ENCODE measurements at places on chromosomes 3 and 15. TPM values are rescaled to one million over a fixed set of nuclear protein-coding genes. Genes with fewer than 3 reads are reported as not detected.

- DNase-seq = peak; percentile 1
These were observed 619.7 kb upstream of the LMCD1 start for GRCh38 chr3:7881946-7882345.

- DNase-seq = no peak
These were observed 2.4 kb upstream of the CXCR6 start for GRCh38 chr3:45940781-45941365.

GRCh38 chr15:41494190-41494921 is 682 bp downstream of the ITPKA start:
- no peak for DNase-seq

- DNase-seq = no peak
These were observed 4.9 kb upstream of the ALAS1 start for GRCh38 chr3:52193065-52193464.

DNA sequence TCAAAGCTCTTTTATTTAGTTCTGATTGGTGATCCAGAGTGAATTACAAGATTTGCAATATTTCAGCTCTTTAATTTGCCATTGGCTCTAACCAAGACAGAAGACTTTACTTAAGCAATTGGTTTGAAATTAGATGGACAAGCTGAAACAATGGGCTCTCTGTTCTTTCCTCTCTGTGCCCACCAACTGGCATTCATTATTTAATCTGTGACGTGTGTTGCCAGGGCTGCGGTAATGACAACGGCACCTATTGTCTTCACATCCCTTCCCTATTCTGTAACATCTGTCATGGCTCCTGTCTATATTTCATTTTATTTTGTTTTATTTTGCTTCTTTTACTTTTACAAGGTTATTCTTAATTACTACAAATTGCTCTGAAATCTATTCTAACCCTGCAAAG is 33.9 kb downstream of the PLD1 start:
- no peak for DNase-seq

DNA sequence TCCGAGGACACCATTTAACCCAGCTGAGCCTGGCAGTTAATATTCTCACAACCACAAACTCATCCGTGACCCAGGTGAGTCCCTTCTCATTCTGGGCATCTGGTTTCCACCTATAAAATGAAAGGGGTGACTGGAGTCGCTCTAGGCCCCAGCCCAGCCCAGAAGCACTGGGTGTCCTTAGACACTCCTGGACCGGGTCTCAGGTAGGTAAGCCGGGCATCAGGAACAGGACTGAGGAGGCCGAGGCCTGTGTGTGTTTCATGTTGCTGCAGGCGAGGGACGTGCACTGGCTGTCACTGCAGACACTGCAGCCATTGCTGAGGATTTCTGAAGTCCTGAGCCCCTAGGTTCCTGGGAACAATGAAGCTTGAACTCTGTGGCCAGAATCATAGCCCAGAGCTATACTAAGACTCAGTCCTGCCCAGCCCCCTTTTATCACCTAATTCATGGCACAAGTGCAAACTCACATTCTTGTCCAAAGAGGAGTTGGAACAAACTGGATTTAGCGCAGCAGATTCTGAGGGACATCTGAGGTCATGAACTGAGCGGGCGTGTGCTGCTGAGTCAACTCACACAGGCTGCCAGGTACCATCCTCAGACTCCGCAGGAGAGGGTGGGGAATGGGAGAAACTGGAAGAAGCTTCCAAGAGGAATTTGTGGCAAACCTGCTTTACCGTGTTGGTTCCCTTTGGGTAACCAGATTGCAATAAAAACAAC is 184.9 kb downstream of the FAM43A start:
- DNase-seq = no peak

DNA sequence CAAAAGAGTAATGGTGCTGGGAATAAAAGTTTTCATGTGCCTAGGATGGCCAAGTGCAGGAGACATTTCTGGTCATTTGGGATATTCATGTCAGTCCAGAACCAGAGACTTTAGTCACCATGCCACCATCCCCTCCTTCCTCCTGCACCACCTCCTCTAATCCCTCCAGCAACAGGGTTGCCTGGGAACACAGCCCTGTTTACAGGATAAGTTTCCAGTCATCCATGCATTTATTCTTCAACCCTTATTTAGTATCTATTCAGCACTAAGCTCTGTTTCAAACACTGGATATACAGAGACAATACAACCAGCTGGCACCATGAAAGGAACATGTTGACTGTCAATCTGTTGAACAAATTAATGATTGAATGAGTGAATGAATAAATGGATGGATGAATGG is 211.7 kb downstream of the CLSTN2 start:
- DNase-seq = no peak

DNA sequence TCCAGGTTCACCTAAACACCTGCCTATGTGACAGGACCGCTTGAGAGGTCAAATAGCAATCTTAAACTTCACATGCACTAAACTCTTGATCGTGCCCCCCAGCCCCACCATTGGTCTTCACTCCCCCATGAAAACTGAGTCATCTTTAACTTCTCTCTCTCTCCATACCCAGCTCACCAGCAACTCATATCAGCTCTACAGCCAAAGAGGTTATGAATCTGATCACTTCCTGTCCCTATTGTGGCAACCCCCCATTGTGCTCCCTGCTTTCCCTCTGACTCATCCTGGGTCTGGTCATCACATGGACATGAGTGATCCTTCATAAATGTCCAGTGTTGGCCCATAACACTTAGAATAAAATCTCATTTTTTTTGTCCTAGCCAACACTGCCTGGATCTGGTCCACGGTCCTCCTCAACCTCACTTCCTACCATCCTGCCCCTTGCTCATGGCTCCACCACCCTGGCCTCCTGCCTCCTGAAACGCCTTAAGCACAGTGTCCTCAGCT is 103.4 kb upstream of the HACD2 start:
- DNase-seq = no peak

GRCh38 chr15:57427367-57427821 is 51.1 kb downstream of the CGNL1 start:
- DNase-seq = no peak

GRCh38 chr3:18099611-18100010 is 325.5 kb downstream of the SATB1 start:
- no peak for DNase-seq

DNA sequence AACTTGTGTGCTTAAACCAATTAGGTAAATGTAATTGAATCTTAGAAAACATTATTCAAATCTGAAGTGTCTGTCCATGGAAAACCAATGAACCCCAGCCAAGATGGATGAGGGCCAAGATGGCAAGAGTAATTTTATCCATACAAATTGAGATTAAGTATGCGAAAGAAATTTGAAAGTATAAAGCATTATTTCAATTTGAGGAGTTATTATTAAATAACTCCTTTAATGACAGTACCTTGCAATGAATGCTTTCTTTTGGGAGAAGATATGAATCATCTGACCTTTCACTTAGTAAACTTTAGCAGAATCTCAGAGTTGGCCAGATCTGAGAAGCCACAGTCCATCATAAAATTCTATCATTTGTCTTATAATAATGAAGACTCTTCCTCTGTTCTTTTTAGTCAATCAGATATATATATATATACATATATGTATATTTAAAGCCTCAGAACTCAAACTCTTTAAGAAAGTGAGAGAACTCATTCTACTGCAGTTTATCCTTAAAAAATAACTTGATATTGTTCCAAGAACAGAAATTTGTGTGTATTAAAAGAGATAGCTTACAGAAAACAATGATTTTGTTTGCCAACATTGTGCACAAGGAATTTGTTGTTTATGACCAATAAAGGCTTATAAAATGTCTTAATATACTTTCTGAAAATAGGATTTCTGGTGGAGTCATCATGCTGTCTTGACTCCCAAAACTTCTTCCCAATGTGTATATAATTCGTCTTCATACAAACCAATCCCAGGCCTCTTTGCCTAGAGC is 434.8 kb upstream of the THBS1 start:
- no peak for DNase-seq

APEH gene
- total RNA-seq = 190 TPM

TM4SF4 gene
- total RNA-seq = not detected

AGTR1 gene
- not detected for total RNA-seq
